ENCODE measurements at places on chromosomes 1 and 21.

- no peak for DNase-seq
Observed at GRCh38 chr1:15992187-15992553, 11.9 kb upstream of the SRARP start.

DNA sequence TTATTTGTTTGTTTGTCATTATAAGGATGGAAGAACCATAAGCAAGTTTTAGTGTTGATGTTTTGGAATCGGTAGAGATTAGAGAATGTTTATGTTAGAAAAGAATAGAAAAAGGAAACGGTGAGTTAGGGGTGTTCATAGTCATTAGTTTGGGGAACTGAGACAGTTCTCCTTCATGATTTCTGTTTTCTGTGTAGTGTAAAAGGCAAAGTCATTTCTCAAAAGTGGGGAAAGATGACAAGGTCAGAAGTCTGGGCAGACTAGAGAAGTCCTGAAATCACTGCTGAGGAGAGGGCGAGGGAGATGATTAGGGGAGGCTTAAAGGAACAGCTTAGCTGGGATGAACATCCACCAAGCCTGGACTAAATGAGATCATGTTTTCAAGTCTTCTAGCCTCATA lies 498.9 kb downstream of the TTLL7 start:
- no peak for DNase-seq

DNA sequence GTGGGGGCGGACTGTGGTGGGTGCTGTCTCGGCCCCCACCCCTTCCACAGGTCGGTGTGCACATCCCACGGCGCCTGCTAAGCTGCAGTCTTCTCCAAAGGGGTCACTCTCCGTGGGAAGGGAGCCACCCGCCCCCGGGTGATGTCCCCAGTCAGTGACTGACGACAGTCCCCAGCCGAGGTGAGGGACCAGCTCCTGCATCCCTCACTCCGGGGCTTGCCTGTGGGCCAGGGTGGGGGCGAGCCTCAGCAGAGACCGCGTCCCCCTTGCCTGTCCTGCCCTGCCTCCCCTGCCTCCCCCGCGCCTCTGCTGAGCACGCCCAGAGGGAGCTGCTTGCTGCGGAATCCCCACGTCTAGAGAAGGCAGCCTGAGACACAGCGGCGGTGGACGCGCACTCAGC lies 35.9 kb upstream of the PDE9A start:
- no peak for DNase-seq

GRCh38 chr21:36113647-36114428 lies 21.0 kb upstream of the CBR3 start:
- no peak for DNase-seq

GRCh38 chr1:201063145-201063544 lies 39.6 kb upstream of the KIF21B start:
- no peak for DNase-seq

GRCh38 chr21:44477131-44477530 lies 21.8 kb downstream of the LRRC3 start:
- no peak for DNase-seq

GRCh38 chr1:234469376-234469775 lies 9.6 kb downstream of the TARBP1 start:
- no peak for DNase-seq
